ENCODE measurements at places on chromosomes 12 and 14.

DNA sequence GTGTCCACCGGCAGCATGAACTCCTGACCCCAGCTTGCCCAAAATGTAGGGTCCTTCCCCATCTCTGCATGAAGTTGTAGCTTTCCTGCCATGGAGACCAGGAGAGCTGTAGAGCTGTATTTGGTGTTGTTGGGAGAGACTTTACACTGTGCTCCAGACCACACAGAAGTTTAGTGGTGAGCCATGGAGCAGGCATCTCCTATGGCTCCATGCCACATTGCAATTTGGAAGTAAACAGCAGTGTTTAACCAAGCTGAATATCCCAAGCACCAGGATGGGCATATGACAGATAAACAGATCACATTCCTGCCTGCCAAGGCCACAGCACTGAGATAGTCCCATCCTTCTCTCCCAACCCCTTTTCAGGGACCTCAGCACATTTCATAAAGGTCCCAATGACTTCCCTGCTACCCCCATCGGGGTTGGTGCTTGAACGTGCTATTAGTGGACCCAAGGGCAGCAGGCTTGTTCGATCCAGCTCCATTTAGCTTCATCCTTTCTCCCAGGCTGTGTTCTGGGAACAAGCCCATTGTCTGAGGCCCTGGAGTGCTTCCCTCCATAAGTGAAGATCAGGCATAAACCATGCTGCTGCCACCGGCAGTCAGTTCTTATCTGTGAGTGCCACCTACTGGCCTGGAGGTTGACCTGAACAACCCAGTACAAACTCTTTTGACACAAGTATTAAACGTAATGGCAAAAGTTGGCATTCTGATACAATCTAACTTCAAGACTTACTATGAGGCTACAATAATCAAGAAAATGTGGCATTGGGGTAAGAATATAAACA lies 172.3 kb upstream of the ATXN7L3B start:
- DNase-seq = peak; percentile 21

- DNase-seq = no peak
These were observed 38.2 kb downstream of the FZD10 start for GRCh38 chr12:130200445-130200844.

DNA sequence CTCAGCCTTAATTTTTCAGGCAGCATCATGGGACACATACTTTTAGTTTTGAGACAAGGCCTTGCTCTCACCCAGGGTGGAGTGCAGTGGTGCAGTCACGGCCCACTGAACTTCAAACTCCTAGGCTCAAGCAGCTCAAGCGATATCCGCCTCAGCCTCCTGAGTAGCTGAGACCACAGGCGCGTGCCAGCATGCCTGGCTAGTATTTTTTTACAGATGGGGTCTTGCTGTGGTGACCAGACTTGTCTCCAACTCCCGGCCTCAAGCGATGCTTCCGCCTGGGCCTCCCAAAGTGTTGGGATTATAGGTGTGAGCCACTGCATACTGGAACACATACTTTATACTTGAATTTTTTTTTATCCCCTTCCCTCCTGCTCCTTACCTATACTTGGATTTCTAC lies 2.8 kb downstream of the RDH5 start:
- peak; percentile 57 for DNase-seq

GRCh38 chr12:48881686-48882314 lies 16.1 kb upstream of the RND1 start:
- no peak for DNase-seq

GRCh38 chr12:46965137-46965536 lies 114.3 kb upstream of the PCED1B start:
- no peak for DNase-seq

GRCh38 chr12:130213249-130213648 lies 51.0 kb downstream of the FZD10 start:
- DNase-seq = no peak

DNA sequence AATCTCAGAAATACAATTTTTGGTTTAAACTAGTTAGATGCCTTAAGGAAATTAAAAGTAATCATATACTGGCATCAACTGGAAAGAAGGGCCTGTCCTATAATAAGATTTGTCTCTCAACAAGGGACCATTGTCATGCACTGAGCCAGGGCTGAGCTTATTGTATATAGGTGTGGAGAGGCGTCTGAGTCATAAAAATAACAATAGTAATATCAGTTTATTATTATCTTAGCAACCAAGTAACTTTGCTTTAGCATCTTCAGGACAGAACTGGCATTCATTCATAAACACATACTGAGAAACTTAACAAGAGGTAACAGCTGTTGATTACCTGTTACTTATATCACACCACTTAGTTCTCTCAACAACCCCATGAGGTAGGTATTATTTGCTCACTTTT lies 7.1 kb downstream of the KRT75 start:
- no peak for DNase-seq

GRCh38 chr14:50953502-50953901 lies 9.2 kb upstream of the PYGL start:
- no peak for DNase-seq

DNA sequence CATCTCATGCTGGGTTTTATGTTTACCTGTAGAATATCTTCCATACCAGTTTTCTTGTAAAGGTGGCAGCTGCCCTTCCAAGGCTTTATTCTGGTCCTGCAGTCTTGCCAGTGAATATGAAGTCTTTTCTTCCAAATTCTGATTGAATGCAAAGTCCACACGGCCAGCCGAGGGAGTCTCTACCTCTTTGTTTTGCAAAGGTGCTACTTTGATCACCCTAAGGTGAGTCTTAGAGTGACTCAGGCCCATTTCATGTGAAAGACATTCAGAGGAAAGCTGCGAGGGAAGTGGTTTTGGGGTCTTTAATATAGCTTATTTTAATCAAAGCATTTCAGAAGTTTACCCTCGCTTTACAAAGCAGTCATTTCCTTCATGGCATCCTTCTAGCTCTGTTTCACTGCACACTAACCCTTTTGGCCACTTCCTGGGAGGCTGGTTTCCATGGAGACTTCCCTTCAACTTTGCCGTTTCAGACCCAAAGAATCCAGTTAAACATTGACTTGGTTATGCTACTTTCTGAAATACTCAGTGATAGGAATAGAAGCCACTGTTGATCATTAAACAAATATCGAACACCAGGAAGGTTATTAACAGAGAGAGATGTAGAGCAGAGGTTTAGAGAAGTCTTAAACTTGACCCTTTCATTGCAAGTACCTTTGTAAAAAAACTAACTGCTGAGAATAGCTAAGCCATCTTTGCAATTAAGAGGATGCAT lies at the start of gene CCDC198:
Gene CCDC198, minus strand, starts transcription at position 391 of the 715 bp plus-strand sequence. Its CDS starts 142 bp downstream, at position 249.
- DNase-seq = peak; percentile 100

GRCh38 chr12:117484901-117485300 lies 123.5 kb upstream of the NOS1 start:
- peak; percentile 79 for DNase-seq

DNA sequence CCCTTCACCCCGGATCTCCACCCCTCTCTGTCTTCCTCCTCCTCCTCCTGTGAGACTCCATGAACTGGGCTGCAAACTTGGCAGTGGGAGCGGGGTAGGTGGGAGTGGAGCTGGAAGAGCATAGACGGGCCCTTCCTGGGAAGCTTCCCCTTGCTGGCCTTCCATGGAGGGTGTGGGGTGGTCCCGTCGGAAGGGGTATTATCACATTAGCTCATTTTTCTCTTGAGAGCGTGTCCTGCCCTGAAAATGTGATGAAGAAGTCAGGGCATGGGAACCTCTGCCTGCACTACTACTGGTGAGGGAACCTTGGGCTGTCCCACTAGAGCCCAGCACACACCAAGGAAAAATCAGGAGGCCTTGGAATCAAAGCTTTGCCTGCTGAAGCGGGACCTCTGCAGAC lies 66.5 kb downstream of the CACNA1C start:
- no peak for DNase-seq

DNA sequence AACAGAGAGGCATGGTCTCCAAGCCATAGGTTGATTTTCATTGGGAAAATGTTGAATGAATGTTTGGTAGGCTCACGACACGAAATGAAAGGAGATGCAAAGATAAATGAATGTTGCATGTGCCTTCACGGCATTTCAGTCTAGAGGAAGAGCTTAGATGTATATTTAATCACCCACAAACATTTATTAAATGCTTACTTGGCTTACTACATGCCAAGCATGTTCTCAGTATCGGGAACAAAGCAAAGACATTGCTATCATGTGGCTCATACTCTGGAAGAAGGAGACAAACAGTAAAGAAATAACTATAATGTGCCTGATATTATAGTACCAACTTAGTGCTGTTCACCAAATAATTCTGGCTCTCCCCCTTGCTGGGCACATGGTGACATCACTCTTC lies 133.5 kb downstream of the LLPH start:
- no peak for DNase-seq

GRCh38 chr12:4282103-4282891 lies 8.7 kb downstream of the CCND2 start:
- no peak for DNase-seq

DNA sequence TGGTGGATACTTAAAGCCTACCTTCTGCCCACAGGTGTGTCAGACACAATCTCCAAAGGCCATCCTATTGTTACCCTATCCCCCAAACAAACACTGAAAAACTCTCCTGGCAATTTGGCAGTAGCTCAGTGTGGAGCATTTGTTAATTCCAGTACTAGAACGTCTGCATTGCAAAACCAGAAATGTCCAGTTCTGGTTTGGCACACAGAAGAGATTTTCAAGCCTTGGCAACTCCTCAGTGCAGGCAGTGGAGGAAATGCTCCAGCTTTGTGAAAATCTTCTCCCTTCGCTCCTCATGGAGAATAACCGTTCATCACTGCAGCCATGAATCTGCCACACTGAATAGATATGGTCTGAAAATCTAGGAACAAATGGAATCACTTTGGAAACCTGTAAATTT lies 5.3 kb upstream of the SOCS2 start:
- DNase-seq = no peak

- no peak for DNase-seq
These were observed 80.8 kb upstream of the BCL11B start for GRCh38 chr14:99352688-99353280.

- no peak for DNase-seq
These were observed 5.4 kb upstream of the DPPA3 start for GRCh38 chr12:7705846-7706245.

DNA sequence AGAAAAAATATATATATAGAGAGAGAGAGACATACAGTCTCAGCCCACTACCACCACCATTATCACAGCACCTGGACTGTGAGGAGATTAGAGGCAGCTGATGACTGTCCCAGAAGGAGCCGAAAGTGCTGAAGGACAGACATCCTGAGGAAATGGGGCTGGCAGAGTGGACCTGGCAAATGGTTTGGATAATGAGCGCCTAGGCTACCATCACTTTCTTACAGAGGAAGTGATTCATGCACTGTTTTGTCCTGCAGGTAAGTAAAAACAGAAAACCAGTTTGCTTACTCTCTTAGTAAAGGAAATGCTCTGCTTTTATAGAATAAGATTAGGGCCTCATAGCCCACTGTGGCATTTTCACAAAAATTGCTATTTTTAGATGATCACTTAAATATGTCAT lies 28.6 kb upstream of the DNM1L start:
- peak; percentile 36 for DNase-seq

- no peak for DNase-seq
These were observed 104.3 kb downstream of the FLRT2 start for GRCh38 chr14:85634205-85634604.

DNA sequence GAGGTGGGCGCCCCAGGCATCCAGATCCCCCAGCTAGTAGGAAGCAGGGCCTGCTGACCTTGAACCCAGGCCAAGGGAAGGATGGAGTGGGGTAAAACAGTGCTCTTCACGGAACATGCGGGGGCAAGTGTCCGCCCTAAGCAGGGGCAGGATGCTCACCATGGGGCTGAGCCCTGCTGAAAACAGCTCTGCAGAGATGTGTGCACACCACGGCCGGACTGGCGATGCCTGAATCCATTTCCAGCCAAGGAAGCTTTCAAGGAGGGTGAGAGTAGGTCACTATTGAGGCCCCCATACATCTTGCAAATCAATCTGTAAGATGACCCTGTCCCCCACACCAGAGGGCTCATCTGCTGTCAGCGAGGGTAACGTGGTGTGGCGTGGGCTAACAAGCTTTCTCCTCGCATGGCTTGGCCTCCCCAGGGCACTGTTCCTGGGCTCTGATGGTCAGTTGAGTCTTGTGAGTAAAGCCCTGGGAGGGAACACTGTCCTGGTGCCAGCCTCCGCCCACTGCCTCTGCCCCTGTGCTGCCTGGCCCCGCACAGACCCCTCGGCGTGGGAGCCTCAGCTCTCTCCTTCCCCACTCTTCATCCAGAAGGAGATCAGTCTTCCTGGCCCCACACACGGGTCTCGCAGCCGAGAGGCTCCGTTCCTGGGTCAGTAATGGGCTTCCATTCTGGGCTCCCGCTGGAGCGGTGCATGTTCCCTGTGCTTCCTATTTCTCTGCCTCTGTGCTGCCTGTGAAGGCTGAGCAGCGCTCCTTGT lies 69.1 kb downstream of the CCDC92 start:
- DNase-seq = no peak

DNA sequence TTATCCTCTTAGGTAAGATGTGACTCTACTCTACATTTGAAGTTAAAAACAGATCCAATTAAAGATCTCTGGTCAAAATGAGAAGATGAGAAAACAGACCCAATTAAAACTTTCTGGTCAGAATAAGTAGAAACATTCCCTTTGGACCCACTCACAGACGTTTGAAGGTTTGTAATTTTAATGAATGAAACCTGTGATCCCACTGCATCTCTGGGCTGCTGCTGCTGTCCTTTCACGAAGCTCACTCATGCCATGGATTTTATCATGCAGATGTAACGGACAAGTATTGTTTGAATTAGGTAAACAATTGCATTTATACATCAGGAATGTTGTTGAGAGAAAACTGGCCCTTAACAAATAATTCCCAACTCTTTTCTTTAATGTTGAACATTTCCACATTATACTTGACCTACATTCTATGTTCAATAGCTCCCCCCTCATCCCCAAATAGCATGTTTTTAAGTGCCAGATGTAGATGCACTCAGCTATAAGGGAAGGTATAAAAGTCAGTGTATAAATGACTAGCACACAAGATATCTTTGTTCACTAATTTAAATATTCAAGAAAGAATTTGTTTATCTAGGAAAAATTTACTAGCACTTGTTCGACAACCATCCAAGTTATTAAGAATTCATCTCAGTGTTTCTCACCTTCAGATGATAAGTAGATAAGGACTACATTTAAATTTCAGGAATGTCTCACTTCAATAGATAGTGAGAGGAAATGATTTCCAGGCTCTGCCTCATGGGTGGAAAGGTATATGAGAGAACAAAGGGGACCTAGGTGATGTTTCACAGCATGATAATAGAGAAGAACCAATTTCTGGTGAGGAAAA lies 202.3 kb upstream of the LMNTD1 start:
- DNase-seq = no peak

GRCh38 chr14:90495357-90496276 lies 98.8 kb downstream of the CALM1 start:
- DNase-seq = peak; percentile 58

- DNase-seq = no peak
These were observed 8.1 kb upstream of the IRF2BPL start for GRCh38 chr14:77036484-77037214.
